ENCODE measurements at places on chromosomes 11 and 22.

GRCh38 chr22:47914481-47915097 lies 1152.1 kb downstream of the TBC1D22A start:
- no peak for DNase-seq

GRCh38 chr22:19407649-19408606 lies 23.6 kb downstream of the HIRA start:
- DNase-seq = no peak

GRCh38 chr22:29195964-29196666 lies 9.6 kb upstream of the EMID1 start:
- no peak for DNase-seq

- DNase-seq = no peak
Measured at GRCh38 chr11:63244862-63245261, 1.5 kb upstream of the SLC22A25 start.

DNA sequence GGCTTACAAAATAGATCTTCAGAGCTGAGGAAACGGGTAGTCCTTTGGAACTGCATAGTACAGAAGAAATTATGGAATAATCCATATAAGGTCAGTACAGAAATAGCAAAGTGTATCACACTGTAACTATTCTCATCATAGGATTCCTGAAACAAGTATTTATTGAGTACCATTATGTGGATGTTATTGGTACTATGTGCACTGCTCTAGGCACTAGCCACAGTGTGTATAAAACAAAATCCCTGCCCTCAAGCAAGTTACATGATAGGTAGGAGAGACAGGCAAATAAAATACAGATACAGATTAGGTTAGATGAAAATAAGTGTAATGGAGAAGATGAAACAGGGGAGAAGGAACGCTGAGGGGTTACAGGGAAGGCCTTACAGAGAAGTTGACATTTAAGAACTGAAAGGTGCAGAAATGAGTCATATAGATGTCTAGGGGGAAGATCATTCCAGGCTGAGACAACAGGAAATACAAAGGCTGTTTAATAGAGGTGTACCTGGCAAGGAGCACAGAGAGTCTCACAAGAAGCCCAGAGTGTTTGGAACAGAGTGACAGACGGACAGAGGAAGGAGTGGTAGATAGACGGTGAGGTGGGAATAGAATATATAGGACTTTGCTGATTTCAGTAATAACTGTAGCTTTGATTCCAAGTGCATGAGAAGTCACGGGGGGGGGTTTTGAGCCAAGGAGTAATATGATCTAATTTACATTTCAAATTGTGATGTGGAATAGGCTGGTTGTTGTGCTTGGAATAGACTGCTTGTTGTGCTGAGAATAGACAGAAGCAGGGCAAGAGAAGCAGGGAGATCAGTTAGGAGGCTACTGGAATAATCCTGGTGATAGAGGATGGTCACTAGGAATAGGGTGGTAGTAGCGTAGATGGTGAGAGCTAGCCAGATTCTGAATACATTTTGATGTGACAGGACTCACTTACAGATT lies 13.7 kb downstream of the RNF141 start:
- peak; percentile 38 for DNase-seq

GRCh38 chr11:62372871-62373270 lies 35.6 kb downstream of the ASRGL1 start:
- no peak for DNase-seq
